ENCODE measurements at places on chromosomes 5 and 9.

DNA sequence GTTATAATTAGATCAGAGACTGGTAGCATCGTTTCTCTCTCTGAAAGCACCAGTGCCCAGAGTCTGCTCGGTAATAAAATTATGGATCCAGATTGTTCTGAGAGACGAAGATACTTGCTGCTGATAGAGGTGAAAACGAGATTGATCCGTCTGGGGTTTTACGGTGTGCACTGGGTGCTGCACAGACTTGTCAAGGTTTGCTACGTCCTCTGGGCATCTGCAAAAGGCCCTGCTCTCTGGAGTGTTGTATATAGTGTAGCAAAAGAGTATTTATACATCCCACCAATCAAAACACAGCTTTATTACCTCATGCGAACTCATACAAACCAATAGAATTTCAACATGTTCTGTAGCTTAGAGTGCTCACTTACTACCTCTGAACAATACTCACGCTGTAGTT lies 219.3 kb downstream of the PBX3 start:
- H3K4me3 ChIP-seq, result no peak overlapping the region
- H3K27me3 ChIP-seq, result no peaks in the 10 kb centered on the region
- DNase-seq, result no peak
- H3K36me3 ChIP-seq, result peaks cover 13% of the 10 kb centered on the region

DNA sequence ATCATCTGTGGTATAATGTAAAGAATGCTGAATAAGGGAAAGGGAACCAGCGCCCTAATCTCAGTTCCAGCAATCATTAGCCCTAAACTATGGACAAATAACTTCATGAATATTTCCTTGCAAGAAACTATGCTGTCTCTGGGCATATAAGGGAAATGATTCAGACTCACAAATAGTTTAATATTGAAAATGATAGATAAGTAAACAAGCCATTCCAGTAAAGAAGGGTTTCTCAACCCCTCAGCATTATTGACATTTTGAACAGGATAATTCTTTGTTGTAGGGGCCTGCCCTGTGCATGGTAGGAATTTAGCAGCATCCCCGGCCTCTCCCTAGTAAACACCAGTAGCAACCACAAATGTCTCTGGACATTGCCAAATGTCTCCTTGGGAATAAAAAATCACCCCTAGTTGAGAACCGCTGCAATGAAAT lies 23.8 kb downstream of the C5 start:
- no peak overlapping the region for H3K27ac ChIP-seq
- no peak for DNase-seq
- H3K27me3 ChIP-seq, result no peaks in the 10 kb centered on the region
- no peak overlapping the region for H3K4me3 ChIP-seq
- no peaks in the 10 kb centered on the region for H3K36me3 ChIP-seq

DNA sequence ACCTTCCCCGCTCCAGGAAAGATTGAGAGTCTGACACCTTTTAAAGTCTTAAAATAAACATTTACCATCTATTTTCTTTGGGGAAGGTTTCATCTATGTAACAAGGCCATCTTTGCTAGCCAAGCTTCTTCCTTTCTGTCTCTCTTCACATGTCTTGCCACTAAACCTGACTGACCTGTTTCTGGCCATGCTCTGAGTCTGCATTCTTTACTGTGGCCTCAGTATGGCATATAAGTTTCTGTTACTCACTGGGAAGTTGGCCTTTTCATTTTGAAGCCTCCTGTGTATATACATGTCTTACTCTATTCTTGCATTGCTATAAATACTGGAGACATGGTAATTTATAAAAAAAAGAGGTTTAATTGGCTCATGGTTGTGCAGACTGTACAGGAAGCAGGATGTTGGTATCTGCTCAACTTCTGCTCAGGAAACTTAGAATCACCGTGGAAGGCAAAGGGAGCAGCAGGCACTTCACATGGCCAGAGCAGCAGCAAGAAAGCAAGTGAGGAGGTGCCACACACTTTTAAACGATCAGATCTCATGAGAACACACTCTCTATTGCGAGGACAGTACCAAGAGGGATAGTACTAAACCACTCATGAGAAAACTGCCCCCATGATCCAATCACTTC lies 48.1 kb downstream of the KCNV2 start:
- no peaks in the 10 kb centered on the region for H3K27me3 ChIP-seq
- H3K27ac ChIP-seq, result peak overlapping the region; percentile 15
- DNase-seq, result peak; percentile 24
- no peak overlapping the region for H3K4me3 ChIP-seq

DNA sequence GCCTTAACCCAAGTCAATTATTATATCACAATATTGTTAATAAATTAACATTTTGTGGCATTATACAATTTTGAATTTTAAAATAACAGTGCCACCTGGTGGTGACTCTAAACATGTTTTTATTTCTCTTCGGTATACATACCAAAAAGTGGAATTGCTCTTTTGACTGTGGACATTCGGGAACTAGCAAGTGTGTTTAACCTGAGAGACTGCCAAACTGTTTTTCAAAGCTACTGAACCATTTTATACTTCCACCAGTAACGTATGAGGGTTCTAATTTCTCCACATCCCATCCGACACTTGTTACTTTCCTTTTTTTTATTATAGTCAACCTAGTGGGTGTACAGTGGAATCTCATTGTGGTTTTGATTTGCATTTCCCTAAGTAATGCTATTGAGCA lies 18.3 kb upstream of the HSDL2 start:
- no peak for DNase-seq
- H3K36me3 ChIP-seq, result no peaks in the 10 kb centered on the region
- H3K4me1 ChIP-seq, result peaks cover 6% of the 10 kb centered on the region

DNA sequence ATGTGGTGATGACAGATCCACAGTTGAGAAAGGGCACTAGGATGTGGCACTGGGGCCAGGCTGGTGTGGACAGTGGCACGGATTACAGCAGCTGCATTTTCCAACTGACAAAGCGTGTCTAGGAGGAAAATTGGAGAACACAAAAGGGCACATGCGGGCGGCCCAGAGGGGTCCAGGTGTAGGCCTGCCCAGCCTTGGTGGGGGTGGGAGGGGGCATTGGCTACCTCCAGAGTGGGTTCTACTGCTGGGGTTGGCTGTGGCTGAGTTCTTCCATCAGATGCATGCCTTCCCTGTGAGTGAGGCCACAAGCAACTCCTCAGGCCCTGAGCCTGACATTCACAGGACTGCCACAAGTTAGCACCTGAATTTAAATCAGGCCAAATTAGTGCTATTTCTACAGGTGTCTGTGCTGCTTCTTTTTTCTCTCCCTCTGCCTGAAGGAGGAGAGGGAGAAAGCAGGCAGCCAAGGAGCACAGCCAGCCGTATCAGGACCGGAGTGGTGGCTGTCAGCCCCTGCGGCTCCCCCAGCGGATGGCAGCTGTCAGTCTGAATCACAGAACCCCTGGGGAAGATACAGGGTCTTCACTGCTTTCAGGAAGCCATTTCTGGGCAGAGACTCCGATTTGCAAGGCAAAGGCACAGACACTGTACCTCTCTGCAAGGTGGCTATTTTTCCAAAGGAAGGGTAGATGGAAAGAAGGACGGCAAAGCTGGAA lies 464.2 kb downstream of the SPOCK1 start:
- H3K4me1 ChIP-seq, result no peaks in the 10 kb centered on the region
- DNase-seq, result no peak
- H3K4me3 ChIP-seq, result no peak overlapping the region
- no peak overlapping the region for H3K27ac ChIP-seq
- H3K27me3 ChIP-seq, result no peaks in the 10 kb centered on the region

GRCh38 chr5:179862296-179862695 lies 3.7 kb upstream of the MRNIP start:
- peaks cover 10% of the 10 kb centered on the region for H3K36me3 ChIP-seq
- no peak overlapping the region for H3K4me3 ChIP-seq
- no peak for DNase-seq
- no peak overlapping the region for H3K27ac ChIP-seq
- H3K4me1 ChIP-seq, result peaks cover 13% of the 10 kb centered on the region

DNA sequence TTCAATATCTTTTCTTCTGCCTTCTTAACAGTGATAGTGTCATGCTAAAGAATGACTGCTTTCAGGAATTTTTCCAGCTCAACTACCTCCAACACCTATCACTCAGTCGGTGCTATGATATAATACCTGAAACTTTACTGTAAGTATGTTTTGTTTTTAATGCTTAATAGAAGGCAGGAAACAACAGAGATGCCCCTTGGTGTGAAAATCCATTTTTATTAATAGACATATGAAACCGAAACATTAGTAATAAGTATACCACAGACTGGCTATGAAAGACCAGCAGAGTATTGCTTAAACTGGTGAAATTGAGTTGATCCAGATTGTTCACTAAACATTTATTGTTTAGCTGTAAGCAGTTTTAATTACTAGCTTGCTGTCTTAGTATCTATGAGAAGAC lies 25.2 kb downstream of the SKP2 start:
- no peaks in the 10 kb centered on the region for H3K27me3 ChIP-seq
- H3K27ac ChIP-seq, result no peak overlapping the region
- DNase-seq, result no peak
- H3K4me1 ChIP-seq, result no peaks in the 10 kb centered on the region
